ENCODE measurements at places on chromosomes 3 and 15. TPM values are rescaled to one million over a fixed set of nuclear protein-coding genes. Genes with fewer than 3 reads are reported as not detected.
A peak's percentile ranks its signal among the peaks of the same experiment; 100 is the strongest.

DNA sequence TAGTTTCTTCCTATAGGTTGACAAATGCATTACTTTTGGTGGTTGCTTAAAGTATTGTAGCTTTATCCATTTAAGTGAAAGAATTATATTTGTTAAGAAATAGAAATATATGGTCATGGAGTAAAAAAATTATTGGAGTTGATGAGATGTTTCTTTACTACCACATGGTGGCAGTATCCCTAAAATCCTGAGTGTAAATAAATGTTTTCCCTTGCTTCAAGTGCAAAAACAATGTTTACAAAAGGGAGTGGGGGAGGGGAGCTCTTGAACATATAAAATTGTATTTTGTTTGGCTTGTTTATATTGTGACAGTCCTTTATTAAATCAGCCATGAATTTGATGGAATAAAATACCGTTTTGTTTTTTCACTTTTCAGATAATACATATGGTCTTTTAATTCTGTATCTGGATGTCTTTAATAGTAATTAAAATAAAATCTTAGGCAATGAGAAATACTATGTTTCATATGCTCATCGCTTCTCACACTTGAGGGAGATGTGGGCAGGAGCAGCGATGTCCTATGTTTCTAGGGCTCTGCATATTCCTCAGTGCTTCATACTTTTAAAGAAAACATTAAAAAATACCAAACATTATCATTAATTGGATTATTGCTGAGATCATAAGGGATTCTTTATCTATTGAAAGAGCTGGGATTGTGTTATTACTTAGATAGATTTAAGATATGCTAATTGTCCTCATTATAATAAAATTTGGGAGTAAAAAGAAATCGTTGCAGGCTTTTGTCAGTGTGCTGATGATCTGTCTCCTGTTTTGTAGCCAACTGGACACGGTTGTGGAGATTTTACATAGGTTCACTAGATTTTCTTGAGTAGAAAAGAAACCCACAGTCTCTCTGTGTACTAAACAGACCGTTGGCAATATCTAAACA, 349.7 kb downstream of the TUSC7 start:
- H3K27me3 ChIP-seq, result no peaks in the 10 kb centered on the region
- H3K4me3 ChIP-seq, result no peak overlapping the region
- H3K36me3 ChIP-seq, result no peaks in the 10 kb centered on the region
- H3K27ac ChIP-seq, result no peak overlapping the region
- H3K4me1 ChIP-seq, result peaks cover 63% of the 10 kb centered on the region
- no peak for DNase-seq

DNA sequence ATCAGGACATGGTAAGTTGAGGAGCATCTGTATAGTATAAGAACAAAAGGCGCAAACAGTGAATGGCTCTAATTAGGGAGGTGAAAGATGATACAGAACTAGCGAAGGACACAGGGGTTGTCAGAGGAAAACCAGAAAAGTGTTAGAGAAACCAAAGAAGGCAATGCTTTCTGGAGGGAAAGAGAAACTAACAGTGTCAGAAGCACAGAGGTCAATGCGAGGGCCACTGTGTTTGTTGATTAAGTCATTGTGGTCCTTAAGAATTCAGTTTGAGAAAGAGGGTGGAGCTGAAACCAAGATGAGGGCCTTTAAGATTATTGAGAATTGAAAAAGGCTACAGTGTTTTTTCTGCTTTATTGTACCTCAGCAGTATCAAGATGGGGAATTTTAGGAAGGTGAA, 28.8 kb downstream of the ATG7 start:
- peaks cover 19% of the 10 kb centered on the region for H3K36me3 ChIP-seq
- H3K4me1 ChIP-seq, result peaks cover 5% of the 10 kb centered on the region
- H3K4me3 ChIP-seq, result no peak overlapping the region

Gene CLEC3B
- total RNA-seq, result 0.92 TPM

Gene RTP3
- total RNA-seq, result not detected

GRCh38 chr15:34031987-34032760, 6.8 kb downstream of the AVEN start:
- H3K27me3 ChIP-seq, result no peaks in the 10 kb centered on the region
- H3K4me1 ChIP-seq, result no peaks in the 10 kb centered on the region
- DNase-seq, result no peak
- H3K4me3 ChIP-seq, result no peak overlapping the region
- peaks cover 16% of the 10 kb centered on the region for H3K36me3 ChIP-seq
- H3K27ac ChIP-seq, result no peak overlapping the region

GRCh38 chr3:155676252-155676981, 68.5 kb downstream of the PLCH1 start:
- no peaks in the 10 kb centered on the region for H3K36me3 ChIP-seq
- peaks cover 14% of the 10 kb centered on the region for H3K27me3 ChIP-seq
- peaks cover 12% of the 10 kb centered on the region for H3K4me1 ChIP-seq
- DNase-seq, result peak; percentile 16
- H3K27ac ChIP-seq, result no peak overlapping the region
- H3K4me3 ChIP-seq, result no peak overlapping the region

DNA sequence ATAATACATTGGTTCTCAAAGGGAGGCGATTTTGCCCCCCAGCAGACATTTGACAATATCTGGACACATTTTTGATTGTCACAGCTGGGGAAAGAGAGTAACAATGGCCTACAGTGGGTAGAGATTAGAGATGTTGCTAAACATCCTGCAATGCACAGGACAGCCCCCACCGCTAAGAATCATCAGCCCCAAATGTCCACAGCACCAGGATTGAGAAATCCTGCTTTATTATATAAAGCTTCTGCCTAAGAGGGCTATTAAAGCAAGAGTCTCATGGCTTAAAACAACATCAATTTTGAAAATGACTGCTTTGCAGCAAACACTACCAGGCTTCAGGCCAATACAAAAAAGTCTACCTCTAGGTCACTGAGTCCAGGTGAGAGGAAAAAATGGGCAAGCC, 68.2 kb downstream of the NTRK3 start:
- H3K27ac ChIP-seq, result no peak overlapping the region
- DNase-seq, result no peak
- no peaks in the 10 kb centered on the region for H3K36me3 ChIP-seq
- no peaks in the 10 kb centered on the region for H3K4me1 ChIP-seq
- H3K4me3 ChIP-seq, result no peak overlapping the region

GRCh38 chr3:65793495-65794200, 245.1 kb downstream of the MAGI1 start:
- H3K36me3 ChIP-seq, result no peaks in the 10 kb centered on the region
- H3K4me1 ChIP-seq, result peaks cover 28% of the 10 kb centered on the region
- H3K27me3 ChIP-seq, result no peaks in the 10 kb centered on the region
- no peak overlapping the region for H3K27ac ChIP-seq
- no peak for DNase-seq

DNA sequence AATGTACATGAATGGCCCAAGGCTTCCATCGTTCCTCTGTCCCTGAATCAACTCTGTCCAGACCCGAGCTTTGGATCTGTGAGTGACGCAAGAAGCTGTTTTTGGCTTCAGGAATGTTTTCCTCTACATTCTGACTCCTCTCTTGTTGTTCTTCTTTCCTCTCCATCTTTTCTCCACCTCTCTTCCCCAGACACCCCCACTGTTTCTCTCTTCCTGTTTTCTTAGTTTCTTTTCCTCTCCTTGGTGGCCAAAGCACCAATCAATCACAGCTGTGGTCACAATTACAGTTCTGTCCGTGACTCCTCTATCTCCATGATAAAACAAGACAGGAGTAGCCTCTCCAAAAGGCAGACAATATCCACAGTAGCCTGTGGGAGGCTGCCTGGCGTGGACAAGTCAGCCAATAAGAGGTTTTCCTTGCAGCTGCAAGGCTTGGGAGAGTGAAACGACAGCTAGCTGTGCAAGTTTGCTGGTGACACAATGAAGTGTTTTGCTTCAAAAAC, 4.9 kb upstream of the TMEM212 start:
- H3K36me3 ChIP-seq, result no peaks in the 10 kb centered on the region
- H3K4me1 ChIP-seq, result peaks cover 38% of the 10 kb centered on the region
- H3K4me3 ChIP-seq, result no peak overlapping the region
- H3K27ac ChIP-seq, result peak overlapping the region; percentile 20
- DNase-seq, result no peak
- H3K27me3 ChIP-seq, result no peaks in the 10 kb centered on the region

Gene COLQ
- total RNA-seq, result 2.2 TPM

Gene CGNL1
- 67.1 TPM for total RNA-seq
